T-helper 17 cell (primary cell): ENCODE measurements at places on chromosomes 11 and 22.
A peak's percentile ranks its signal among the peaks of the same experiment; 100 is the strongest.

- no peak for DNase-seq
Measured at GRCh38 chr11:102166175-102167064, 56.2 kb downstream of the YAP1 start.

- DNase-seq = no peak
Measured at GRCh38 chr11:100329352-100329751, 357.7 kb upstream of the ARHGAP42 start.

- no peak for DNase-seq
Measured at GRCh38 chr11:124798991-124799347, 1.2 kb downstream of the MSANTD2 start.

- no peak for DNase-seq
Measured at GRCh38 chr11:45551191-45551713, 114.2 kb downstream of the CHST1 start.

GRCh38 chr22:40718250-40719204 lies 39.2 kb downstream of the MCHR1 start:
- no peak for DNase-seq

- no peak for DNase-seq
Measured at GRCh38 chr11:3882655-3883054, 27.2 kb downstream of the STIM1 start.

DNA sequence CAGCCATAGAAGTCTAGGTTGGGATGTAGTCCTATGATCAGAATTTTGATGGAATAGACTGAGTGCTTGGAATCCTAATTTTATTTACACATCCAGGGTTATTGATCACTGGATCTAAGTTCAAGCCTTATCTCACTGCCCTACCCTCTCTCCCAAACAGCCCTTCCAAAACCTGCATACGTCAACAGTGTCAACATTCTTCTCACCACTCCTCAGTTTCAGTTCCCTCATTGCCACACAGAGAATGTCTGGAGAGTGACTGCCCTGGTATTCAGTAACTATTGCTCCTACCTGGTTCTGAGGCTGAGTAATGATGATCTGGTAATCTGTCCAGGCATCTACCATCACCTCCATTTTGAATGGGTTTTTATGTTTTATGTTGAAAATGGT lies 60.0 kb downstream of the GLYATL1 start:
- no peak for DNase-seq

- DNase-seq = no peak
Measured at GRCh38 chr11:12724301-12725054, 50.3 kb downstream of the TEAD1 start.

GRCh38 chr11:10568486-10568941 lies at the start of gene LYVE1:
TSS of gene LYVE1 (minus strand) at chr11:10568665. CDS start at chr11:10568532, 133 bp downstream.
- DNase-seq = no peak

GRCh38 chr11:12900496-12900895 lies 108.6 kb upstream of the RASSF10 start:
- no peak for DNase-seq

GRCh38 chr11:6559369-6559768 lies 44.0 kb downstream of the RRP8 start:
- no peak for DNase-seq

DNA sequence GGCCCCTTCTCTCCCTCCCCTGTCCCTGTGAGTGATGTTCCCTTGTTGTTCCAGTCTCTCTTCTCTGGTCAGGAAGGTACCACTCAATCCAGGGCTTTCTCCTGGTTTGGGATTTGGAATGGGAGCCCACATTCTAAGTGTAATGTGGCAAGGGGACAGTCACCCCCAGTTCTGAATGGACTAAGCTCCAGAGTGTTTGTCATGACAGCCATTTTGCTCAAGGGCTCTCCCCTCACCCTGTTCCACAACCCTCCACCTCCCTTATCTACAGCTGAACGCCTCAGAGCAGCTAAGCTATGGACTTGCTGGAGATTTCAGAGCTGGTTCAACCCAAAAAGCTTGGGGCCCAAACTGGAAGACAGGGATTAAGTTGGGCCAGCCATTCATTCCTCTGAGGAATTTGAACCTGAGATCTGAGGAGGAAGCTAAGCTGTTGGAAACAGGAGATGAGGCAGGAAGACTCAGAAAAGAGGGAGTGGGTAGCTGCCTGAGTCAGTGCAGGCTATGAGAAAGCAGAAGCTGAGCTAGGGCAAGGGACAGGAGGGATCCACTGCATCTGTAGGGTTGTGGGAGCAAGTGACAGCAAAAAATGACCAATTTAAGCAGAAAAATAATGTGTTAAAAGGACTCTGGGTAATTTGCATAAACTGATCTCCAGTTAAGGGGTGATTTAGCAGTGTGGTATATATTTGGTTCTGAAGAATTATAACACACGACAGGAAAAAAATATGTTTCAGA lies 22.9 kb upstream of the FCHSD2 start:
- DNase-seq = no peak

GRCh38 chr11:120778685-120779490 lies 245.0 kb upstream of the TBCEL start:
- DNase-seq = no peak

GRCh38 chr11:116733043-116733755 lies 39.6 kb downstream of the BUD13 start:
- no peak for DNase-seq

- DNase-seq = no peak
Measured at GRCh38 chr11:115198321-115198741, 305.9 kb downstream of the CADM1 start.

DNA sequence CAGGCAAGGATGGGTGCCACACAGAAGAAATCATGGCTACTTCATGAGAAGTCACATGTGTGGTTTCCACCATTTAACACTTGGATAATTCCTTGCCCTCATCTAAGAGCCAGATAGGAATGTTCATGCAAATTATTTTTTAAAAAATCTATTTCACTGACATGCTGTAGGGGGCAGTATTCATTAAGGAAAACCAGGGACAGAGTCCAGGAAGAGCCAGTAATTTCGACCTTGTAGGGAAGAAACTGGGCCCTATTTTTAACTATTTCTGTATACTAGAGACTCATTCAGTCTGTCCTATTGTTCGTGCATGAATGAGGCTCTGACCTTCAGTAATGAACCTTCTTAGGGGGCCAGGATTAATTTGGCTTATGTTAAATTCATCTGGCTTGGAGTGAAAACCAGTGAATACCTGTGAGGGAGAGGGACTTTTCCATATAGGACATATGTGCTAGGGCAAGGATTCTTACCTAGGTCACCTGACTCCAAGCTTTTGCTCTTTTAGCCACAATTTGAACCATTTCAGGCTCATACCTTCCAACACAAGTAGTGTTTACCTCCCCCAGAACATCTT lies 192.7 kb downstream of the NAV2 start:
- DNase-seq = no peak

DNA sequence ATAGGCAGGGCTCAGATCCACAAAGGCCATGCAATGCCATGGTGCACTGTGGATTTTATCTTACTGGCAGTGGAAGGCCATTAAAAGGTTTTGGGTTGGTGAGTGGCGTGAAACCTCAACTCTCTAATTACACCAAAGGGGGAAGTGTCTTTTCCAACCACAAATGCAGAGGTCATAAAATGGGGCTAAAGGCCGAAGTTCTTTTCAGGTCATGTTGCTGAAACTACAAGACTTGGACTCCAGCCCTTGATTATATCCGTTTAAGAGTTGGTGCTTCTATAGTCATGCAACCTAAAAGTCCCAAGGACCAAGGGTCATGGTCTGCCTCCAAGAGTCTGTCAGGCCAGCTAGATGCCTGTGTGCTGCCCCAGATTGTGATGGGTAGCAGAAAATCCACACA lies 434.3 kb downstream of the RAB38 start:
- DNase-seq = no peak

DNA sequence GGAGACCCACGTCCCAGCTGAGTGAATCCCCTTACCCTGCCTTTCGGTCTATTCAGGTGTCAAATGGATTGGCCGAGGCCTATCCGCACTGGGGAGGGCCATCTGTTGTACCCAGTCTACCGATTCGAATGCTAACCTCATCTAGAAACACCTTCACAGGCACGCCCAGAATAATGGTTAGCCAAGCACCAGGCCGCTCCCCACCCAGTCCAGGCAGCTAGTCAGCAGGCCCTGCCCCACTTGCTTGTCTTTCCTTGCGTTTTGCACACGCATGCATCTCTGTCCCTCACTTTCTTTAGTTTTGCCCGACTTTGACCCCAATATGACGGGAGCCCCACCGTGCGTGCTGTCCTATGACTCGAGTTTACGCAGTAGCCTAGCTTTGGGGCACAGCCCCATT lies 31.7 kb downstream of the PARVB start:
- no peak for DNase-seq

DNA sequence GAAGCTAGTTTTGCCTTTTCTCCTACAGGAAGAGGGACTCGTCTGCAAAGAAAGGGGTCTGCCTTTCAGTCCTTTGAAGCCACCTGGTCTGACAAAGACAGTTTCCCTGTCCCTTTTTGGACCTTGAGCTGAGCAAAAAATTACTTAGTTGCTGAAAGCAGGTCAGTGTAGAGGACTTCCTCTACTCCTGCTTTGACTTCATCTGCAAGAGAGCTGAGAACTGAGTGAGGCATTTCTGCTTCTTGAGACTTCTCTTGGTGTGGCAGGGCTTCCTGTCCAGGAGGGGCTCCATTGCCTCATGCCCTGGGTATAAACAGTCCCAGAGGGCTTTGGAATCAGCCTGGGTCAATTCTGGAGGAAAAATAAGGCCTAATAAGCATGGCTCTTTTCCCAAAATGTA lies 73.1 kb downstream of the ZNRF3 start:
- no peak for DNase-seq

DNA sequence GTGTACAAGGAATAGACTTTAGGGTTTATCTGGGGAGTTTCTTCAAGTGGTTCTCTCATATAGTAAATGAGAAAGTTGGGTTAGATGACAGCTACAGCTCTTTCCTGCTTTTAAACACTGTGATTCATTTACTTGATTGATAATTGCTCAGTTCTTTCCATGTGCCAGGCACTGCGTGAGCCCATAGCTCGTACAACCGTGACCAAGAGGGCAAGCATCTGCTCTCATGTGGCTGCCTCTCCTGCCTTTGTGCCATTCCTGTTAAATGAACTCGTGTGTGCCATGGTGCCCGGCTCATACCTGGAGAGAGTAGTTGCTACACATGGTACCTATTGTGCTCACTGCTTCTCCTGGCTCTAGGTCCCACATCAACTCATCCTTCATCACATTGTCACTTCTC lies 206.3 kb downstream of the SNX19 start:
- no peak for DNase-seq

DNA sequence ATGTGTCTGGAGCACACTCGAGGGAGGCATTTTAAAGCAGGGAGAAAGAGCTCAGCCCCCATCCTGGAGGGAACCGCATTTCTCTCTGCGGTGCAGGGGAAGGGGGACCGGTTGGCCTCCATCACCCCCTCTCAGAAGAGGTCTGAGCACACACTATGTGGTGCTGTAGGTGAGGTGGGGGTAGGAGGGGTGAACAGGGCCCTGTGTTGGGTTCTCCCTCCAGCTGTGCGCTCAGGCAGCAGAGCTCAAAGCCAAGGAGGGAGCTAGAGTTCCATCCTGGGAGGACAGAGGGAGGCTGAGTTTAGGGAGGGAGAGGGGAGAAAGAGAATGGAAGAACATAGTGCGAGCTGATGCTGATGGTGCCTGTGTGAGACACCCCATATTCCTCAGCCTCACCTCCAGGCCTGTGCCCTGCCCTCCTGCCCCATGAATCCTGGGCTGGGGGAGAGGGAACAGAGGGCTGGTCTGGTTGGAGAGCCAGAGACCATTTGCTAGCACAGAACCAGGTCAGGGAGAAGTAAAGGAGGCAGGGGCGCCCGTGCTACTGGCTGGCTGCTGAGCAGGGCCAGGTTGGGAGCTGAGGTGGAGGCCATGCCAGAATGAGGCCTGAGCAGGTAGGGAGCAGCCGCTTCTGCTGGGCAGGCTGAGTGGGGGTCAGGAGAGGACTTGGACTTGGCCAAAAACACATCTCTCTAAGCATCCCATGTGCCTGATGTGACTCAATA lies 43.7 kb downstream of the ALX4 start:
- no peak for DNase-seq

- DNase-seq = peak; percentile 55
Measured at GRCh38 chr11:17354601-17354991, 3.0 kb downstream of the NCR3LG1 start.

- DNase-seq = no peak
Measured at GRCh38 chr11:19110295-19110694, 6.7 kb upstream of the ZDHHC13 start.

- DNase-seq = no peak
Measured at GRCh38 chr22:30643055-30643875, 7.7 kb downstream of the SLC35E4 start.

DNA sequence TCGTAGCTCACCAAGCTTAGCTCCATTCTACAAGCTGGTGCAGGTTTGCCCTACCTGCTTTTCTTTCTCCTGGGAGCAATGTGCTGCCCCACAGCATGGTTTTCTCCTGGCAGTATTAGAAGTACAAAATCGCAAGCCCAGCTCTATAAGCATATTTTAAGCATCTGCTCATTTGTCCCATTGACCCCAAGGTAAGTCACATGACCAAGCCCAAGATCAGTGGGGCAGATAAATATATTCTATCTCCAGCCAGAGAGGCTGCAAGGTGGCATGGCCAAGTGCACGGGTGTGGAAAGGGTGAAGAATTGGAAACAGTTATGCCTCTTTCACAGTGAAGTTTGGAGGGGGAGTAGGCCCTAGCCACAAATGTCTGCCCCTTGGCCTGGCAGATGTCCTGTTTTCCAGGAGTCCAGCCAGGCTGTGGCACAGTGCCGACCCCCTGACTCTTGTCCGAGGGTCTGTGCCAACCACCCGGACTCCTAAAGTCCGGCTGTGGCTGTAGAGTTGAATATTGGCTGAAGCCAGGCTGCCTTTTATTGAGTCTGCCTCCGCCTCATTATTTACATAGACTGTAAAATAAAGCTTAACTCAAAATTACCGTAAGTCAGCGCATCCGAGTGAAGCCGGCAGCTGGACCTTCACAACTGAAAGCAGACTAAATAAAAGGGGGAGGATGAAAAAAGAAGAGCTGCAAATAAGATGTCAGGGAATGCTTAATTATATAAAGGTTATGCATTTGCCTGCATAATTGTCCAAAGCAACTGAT lies 165.7 kb downstream of the COMMD9 start:
- DNase-seq = no peak

DNA sequence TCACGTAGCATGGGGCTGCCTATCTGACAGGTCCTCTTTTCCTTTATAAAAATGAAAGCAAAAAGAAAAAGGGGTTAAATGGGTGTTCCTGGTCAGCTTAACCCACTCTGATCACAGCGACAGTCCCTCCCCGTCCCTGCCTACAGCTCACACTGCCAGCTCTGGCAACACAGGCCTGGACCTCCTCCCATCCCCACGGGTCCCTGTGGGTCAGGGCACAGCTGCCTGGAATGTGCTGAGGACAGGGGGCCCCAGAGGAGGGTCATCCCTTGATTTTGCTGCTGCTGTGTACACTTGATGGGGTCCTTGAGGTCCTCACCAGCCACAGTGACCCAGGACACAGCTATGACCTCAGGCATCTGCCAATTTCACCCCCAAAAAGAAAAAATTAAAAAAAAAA lies 29.6 kb upstream of the CYP2D6 start:
- no peak for DNase-seq

DNA sequence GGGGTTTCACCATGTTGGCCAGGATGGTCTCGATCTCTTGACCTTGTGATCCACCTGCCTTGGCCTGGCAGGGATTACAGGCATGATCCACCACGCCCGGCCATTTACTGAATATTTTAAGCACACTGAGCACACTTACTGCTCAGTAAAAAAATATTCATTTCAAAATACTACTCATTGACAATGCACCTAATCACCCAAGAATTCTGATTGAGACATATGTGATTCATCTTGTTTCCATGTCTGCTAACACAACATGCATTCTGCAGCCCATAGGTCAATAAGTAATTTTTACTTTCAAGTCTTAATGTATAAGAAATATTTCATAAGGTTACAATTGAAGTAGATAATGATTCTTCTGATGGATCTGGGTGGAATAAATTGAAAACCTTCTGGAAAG lies 4.2 kb upstream of the OR52J3 start:
- DNase-seq = no peak

GRCh38 chr11:71240865-71241691 lies 11.3 kb downstream of the SHANK2 start:
- no peak for DNase-seq
